Activated T-cell treated with anti-CD3 and anti-CD28 coated beads, Interleukin-2, amount 50 U/mL, for 24 hours (primary cell): ENCODE measurements at places on chromosomes 5 and 9.

DNA sequence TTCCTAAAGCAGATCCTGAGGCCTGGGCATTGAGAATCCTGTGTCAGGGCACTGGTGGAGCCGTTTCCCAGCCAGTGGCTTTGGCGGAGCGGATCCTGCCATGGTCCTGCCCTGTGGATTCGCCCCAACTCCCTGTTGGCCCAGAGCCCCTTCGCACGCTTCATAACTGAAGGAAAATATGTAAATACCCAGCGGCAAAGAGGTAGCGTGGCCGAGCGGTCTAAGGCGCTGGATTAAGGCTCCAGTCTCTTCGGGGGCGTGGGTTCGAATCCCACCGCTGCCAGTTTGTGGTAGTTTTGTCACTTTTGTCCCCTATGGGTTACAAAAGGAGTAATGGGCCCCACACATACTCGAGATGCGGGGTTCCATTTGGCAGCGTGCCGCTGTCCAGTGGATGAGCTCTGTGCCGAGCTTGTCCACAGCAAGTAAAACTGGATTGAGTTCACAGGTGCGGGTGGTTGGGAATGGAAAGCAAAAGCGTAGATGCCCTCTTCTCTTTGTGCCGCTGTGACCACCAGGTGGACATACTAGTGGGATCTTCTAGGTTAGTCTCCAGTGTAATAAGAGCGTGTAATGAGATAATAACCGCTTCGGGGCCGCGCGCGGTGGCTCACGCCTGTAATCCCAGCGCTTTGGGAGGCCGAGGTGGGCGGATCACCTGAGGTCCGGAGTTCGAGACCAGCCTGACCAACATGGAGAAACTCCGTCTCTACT lies 17.3 kb downstream of the TRIM7 start:
- DNase-seq: peak; percentile 81

DNA sequence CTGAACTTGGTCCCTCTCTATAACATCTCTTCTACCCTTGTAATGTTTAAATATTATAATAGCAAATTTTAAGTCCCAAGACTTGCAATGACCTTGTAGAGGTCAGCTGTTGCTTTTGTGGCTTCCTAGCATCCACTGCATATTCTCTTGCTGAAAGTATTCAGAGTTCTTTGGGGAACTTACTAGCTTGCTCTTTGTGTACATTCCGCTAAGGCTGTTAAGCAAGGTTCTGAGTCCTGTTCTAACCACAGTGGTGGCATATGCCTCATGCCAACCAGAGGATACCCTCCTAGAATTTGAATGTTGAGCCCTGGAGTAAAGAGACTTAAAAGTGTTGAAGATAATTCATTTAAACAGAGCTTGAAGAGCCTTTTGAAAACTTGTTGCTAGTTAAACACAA lies 570.9 kb downstream of the TLE1 start:
- DNase-seq: no peak

- no peak for DNase-seq
These were observed 3.3 kb downstream of the LTC4S start for GRCh38 chr5:179796877-179797608.

GRCh38 chr9:81320909-81321482 lies 368.4 kb downstream of the TLE1 start:
- no peak for DNase-seq

DNA sequence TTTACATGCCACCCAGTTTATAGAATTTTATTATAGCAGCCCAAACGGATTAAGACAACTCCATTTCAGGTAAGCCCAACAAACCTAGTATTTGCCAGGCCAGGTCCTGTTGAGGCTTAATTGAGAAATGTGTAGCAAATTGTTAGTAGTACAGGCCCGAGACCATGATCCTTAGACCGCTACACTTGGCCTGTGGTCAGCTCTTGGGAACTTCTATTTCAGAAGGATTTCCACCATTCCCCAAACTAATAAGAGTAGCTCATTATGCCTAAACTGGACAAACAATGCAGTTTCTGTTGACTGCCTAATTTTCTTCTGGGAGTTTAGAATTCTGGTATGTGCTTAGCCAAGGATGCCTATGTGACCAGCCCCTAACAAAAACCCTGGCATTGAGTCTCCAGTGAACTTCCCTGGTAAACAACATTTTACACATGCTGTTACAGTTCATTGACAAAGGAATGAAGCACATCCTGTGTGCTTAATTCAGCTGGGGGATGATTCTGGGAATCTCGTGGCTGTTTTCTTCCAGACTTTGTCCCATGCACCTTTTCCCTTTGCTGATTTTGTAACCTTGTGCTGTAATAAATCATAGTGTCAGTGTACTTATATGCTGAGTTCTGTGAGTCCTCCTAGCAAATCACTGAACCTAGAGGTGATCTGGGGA lies 5.6 kb upstream of the GPX3 start:
- no peak for DNase-seq

GRCh38 chr5:138440159-138441073 lies 1.6 kb downstream of the REEP2 start:
- no peak for DNase-seq

DNA sequence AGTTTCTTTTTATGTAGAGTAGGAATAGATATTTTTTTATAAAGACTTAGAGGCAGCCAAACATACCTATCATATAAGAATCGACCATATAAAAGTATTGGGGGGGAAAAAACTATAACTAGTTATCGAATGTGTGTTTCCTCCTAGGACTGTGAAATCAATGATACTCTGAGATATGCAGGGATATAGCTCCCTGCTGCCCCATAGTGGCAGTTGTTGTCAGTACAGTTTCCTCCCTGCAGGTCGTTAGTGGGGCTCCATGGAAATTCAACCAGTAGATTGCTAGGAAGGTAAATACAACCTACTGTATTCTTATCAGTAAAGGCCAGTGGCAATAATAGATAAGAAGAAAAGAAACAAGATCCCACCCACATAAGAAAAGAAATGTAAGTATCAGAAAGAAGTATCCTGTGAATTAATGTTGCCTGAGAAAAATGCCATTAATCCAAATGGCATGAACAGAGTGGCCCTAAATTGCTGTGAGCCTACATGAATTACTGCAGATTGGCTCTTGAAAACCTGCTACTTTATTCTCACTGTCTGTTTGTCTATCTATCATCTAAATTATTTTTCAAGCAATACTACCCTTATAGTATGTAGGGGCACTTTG lies 136.9 kb upstream of the FBN2 start:
- DNase-seq: peak; percentile 37

DNA sequence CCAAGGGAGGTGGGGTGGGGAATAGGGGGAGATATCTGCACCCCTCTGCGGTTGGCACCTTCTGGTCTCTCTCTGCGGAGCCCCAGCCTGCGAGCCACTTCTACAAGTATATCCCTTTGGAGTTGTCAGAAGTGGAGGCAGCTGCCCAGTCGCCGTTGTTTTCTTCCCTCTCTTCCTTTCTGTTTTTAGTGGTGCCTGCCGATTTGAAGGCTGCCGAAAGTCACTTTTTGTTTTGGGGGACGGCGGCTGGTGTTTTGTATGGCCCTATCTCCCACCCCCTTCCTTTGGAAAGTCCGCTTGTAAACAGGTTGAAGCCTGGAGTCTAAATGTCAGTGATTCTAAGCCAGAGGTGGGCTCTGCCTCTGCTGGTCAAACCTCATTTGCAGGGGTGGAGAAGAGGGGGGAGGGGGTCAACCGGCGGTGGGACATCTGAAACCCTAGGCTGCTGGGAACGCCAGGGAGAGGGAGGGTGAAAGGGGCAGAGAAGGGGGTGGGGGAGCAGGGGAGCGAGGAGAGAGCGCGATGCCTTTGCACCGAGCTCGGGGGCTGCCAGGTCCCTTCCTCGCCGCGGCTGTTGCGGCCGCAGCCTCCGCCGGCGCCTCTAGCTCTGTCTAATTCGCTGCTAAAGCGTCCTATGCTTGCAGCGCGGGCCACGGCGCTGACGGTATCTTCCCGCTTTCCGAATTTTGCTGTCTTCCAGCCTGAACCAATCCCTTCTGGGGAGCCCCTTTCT lies at the start of gene FGF10:
FGF10 (minus strand) TSS at position 331 of the 733 bp plus-strand sequence. CDS start 738 bp downstream, outside the sequence.
- DNase-seq: no peak

DNA sequence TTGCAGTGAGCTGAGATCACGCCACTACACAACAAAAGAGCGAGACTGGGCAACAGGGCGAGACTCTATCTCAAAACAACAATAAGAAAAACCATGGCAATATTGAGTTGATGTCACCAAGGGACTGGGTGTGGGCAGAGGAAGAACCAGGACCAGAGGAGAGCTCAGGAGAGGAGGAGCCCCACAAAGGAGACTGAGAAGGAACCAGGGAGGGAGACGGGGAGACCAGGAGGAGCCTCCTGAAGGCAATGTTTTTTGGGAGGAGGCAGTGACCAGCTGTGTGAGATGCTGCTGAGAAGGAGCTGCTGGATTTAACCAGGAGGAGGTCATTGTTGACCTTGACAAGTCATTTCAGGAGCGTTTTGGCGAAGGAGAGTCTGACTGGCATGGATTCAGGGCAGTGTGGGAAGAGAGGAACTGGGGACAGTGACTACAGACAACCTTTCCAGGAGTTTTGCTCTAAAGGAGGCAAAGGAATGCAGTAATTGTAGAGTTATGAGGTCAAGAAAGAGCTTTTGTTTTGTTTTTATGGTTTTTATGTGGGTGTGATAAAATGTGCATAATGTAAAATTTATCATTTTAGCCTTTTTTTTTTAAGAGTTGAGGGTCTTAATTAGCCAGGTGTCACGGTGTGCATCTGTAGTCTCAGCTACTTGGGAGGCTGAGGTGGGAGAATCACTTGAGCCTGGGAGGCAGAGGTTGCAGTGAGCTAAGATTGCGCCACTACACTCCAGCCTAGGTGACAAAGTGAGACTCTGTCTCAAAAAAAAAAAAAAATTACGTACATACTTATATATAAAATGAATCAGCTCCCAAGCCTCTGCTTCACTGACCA lies 17.9 kb downstream of the TRUB2 start:
- no peak for DNase-seq

- no peak for DNase-seq
These were observed 483 bp upstream of the EIF4EBP3 start for GRCh38 chr5:140546851-140547507.

DNA sequence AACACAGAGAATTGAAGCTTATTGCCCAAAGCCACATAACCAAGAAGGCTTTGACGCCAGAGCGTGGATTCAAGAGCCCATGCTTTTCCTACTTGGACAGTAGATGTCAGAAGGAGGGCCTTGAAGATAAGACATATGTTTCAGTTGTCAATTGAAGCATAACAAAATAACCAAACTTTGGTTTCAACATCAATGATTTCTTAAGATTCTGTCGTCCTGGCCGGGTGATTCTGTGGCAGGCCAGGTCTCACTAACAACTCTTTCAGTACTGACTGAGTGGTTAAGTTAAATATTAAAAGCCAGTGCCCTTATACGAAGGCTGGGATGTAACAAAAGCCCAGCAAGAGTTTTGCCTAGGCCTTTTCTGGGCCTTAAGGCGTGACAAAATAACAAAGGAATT lies 94.0 kb downstream of the RCL1 start:
- no peak for DNase-seq

DNA sequence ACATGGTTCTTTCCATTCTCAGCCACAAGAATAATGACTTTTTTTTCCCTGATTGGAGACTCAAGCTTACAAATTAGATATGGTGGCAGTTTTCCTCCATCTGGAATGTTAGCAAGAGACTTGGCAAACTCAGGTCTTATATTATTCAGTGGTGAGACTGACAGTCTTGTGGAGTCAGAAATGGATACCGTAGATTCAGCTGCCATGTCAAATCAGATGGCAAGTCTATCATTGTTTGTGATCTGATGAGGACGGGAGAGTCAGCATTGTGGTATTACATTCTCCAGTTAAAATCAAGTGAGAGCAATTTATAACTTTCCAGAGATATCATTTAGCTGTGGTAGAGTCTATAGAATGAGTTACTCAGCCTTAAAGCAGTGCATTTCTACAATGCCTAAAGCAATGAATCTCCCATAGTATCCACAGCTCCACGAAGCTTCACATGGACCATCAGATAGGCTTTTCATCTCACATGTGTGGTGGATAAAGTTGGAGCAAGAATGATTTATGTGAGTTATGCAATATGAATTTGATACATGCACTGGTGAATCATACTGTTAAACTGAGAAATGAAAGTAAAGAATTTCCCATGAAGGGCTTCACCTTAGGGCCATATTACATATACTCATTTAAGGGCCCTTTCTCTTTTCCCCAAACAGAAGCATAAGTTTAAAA lies 430.6 kb downstream of the ZNF608 start:
- no peak for DNase-seq

- DNase-seq: no peak
These were observed 10.6 kb upstream of the FEM1C start for GRCh38 chr5:115555084-115555633.

- no peak for DNase-seq
These were observed 45.4 kb downstream of the ABCA1 start for GRCh38 chr9:104882566-104882965.

- no peak for DNase-seq
These were observed 78.5 kb upstream of the ZSWIM6 start for GRCh38 chr5:61253547-61253946.

- no peak for DNase-seq
These were observed 13.2 kb upstream of the SLC25A48 start for GRCh38 chr5:135821061-135821801.

DNA sequence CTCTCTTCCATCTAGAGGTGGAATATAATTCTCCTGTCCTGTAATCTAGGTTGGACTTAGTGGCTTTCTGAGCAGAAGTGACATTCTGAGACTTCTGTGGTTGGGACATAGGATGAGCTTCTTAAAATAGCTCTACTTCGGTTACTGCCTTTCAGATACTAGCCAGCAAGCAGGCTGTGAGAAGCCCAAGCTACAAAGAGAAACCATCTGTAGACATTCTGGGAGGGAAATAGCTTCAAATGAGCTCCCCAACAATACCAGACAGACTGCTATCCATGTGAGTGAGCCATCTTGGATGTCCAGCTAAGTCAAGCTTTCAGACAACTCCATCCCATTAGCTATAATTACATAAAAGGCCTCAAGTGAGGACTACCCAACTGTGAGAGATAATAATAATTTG lies 568.9 kb downstream of the DMRTA1 start:
- DNase-seq: no peak

- peak; percentile 74 for DNase-seq
These were observed 1.9 kb upstream of the CRB2 start for GRCh38 chr9:123353984-123354591.

- no peak for DNase-seq
These were observed 17.0 kb downstream of the WNK2 start for GRCh38 chr9:93200989-93201334.

DNA sequence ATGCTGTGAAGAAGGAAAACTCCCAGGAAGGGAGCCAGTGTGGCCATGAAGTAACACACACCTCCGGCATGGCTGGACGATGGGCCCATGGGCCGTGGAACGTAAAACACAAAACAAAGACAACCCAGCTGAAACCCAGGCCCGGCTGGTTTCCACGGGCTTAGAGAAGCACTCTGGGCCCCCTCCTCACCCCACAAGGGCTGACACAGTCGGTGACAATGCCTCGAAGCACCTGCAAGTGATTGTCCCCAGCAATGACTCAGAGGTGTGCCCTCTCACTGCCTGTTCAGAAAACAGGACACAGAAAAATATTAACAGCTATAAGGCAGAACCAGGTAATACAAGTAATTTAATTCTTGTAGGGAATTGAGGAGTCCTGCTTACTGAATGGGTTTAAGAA lies 135.3 kb downstream of the ROR2 start:
- no peak for DNase-seq

DNA sequence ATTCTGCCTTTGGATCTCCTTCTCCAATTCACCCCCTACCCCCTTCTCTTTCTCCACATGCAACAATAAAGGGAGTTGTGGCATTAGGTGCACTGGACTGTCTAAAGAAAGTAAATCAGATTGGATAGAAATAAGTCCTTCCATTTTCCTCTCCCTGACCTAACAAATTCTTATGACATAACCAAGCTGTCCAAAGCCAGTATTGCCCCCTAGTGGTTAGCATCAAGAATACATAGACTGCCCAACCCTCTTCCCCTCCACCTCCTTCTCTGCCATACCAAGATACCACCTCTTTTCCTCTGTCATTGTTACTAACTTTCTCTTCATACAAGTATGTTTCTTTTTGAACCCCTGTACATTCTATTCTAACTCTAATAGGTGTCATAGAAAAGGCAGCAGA lies 45.7 kb downstream of the PPARGC1B start:
- DNase-seq: no peak
